ENCODE measurements at places on chromosomes 4 and X.

DNA sequence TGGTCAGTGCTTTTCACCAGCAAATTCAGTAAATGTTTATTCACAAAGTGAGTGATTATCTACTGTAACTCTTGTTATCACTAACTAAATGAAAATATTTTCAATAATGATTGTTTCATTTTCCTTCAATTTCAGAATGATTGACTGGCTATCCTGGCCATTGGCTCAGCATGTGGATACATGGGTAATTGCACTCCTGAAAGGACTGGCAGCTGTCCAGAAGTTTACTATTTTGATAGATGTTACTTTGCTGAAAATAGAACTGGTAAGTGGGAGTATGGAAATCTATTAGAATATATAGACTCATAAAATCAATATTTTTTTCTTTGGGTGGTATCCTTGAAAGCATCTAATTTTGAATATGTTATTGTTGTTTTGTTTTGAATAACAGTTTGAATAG is 10.9 kb downstream of the USP38 start:
- DNase-seq, result no peak

- no peak for DNase-seq
Measured at GRCh38 chr4:103499094-103499493, 220.7 kb downstream of the TACR3 start.

- peak; percentile 99 for DNase-seq
Measured at GRCh38 chr4:176270669-176271068, 1.6 kb upstream of the ASB5 start.

- no peak for DNase-seq
Measured at GRCh38 chr4:3702561-3703221, 63.5 kb upstream of the ADRA2C start.

DNA sequence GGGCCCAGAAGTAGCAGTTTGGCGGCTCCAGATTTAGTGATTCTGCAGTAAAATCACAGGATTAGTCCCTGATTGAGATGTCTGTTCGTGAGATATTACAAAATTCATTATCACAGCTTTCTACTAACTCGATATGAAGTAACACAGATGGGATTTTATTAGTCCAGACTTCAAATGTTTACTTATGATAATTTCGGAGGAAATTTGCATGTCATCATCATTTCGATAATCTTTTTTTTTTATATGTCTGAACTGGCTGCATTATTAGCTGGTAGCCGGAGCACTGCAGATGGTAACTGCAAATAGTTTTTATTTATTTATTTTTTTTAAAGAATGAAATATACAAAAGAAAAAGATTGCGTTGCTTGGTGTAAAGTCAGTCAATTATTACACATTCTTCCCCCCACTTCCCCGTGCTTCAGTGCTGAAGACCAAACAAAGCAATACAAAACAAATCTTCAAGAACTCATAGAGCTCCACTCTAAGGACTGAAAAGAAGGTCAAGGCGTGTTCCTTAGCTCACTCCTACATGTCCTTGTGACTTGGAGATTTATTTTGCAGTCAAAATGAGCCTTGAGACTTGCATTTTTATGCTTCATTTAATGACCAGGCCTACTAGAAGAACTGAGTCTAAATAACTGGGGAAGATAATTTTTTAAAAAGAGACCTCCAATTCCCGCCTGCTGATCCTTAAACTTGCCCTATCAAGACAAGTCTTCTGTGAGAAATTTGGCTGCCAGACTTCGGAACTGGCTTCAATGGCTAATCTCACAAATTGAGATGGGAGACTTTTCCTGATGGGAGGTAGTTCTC is 11.7 kb upstream of the PITX2 start:
- no peak for DNase-seq

DNA sequence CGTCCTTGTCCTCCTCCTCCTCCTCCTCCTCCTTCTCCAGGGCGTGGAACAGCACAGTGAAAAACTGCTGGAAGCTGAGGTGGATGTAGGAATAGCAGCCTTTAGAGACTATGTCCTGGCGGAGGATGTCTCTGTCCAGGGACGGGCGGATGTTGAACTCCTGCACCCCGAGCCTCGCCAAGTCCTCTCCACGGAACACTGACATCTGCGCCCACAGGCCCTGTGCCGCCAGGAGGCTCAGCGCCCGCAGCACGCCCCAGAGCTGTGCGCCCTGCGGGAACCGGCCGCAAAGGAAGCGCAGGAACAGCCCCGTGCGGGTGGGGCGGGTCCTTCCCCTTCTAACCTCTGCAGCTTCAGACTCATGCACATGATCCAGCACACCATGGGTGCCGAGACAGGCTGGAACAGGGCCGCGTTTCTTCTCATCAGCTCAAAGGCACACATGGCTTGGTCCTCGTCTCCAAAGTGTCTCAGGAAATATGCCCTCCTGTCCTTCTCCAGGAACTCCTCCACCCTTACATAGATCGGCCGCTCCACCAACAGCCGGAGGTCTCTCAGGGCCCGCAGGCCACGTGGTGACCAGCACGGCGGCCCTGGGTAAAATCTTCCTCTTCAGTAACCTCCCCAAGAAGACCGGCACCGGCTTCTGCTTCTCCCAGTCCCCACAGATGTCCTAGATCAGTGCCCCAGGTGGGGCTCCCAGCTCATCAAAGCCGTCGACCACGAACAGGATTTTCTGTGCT is 1.2 kb downstream of the NLRP2B start:
- DNase-seq, result no peak

GRCh38 chr4:1296324-1297022 is 6.8 kb downstream of the MAEA start:
- no peak for DNase-seq

- DNase-seq, result no peak
Measured at GRCh38 chr4:46254788-46255187, 130.9 kb upstream of the GABRG1 start.

GRCh38 chr4:132642016-132642817 is 506.9 kb upstream of the PCDH10 start:
- DNase-seq, result peak; percentile 16
